LoVo (cell line): ENCODE measurements at places on chromosomes 1 and 21.

- DNase-seq = no peak
These were observed 930.5 kb downstream of the ADGRL2 start for GRCh38 chr1:82731216-82731615.

- no peak for DNase-seq
These were observed 185.0 kb downstream of the KCNK2 start for GRCh38 chr1:215267495-215267894.

- DNase-seq = no peak
These were observed 70.8 kb upstream of the KCND3 start for GRCh38 chr1:112060261-112060660.

DNA sequence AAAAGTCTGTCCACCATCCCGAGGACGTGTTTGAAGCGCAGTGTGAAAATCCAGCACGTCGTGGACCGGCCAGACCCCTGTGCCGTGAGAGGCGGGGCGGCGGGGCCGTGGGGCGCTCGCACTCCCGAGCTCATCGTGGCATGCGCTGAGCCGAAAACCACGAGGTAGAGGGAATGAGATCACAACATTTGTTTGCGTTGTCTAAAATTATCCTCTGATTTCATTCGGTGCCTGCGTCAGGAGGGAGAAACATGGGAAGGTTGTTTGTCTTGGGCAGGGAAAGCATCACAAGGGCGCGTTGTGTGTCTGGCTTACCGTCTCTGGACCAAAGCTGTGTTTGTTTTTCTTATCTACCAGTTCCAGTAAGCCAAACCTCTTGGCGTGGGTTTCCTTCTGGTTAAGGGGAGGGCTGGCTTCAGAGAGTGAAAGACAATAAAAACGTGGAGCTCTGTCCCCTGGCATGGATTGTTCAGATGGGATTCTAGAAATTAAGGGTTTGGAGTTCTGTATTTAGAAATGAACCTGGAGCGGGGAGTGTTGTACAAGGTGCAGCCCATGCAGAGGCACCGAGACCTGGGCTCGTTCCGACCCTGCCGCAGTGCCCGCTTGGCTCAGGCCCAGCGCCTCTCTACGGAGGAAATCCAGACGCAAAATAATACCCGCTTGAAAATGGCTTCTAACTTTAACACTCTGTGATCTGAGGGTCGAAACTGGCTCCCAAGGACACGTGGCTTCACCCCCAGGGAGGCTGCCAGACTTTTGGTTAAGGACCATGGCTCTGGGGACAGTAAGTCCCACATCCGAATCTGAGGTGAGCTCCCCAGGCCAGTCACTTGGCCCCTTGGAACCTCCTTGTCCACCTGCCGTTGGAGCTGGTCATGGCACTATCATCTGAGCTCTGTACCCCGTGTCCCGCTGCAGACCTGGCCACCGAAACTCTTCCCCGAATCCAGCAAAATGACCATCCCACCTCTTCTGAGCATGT lies 68.7 kb upstream of the FAM3B start:
- DNase-seq = no peak

- DNase-seq = no peak
These were observed 11.2 kb upstream of the ZNF670 start for GRCh38 chr1:247089616-247090375.

- DNase-seq = no peak
These were observed 32.3 kb downstream of the VWA5B1 start for GRCh38 chr1:20322825-20323612.

- peak; percentile 66 for DNase-seq
These were observed at the start of gene GPR137B for GRCh38 chr1:236142253-236143103. GPR137B (plus strand) TSS chr1:236142539; CDS start chr1:236142623, 84 bp downstream.

DNA sequence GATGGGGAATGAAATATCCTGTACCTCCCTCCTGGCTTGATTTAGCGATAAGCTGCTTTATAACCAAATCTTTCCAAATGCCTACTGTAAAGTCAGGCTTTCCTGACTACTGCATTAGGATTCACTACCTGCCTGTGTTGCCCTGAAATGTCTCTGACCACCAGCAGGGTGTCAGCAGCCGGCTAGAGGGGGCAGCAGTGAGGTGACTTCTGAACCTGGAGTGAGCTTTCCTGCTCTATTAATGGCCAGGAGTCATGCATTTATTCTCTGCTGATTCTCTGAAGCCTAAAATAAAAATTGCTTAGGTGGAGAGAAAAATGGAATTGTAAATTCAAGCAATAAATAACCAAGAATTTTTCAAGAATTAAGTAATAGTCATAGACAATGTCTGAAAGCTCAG lies 2.5 kb downstream of the BACE2 start:
- peak; percentile 66 for DNase-seq

DNA sequence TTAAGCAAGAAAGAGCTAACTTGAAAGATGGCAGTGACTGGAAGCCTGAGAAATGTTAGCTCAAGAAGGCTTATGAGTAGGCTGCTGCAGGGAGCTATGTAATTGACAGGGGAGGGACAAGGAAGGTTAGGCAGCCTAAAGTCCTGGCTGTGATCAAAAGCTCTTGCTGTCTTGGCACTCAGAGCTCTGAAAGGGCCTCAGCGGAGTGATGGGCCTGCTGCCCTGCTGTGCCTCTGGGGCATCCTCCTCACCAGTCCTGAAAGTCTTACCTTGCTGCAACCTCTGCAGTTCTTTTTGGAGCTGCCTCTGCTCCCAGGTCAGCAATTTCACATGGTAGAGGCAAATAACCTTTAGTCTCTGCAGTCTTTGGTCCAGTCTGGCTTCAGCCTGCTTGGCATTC lies 1.8 kb downstream of the CCDC190 start:
- DNase-seq = no peak

GRCh38 chr1:66723985-66724384 lies 28.3 kb upstream of the DYNLT5 start:
- no peak for DNase-seq

GRCh38 chr21:45454060-45454925 lies 49.3 kb downstream of the COL18A1 start:
- no peak for DNase-seq

- DNase-seq = no peak
These were observed 33.8 kb downstream of the PRSS38 start for GRCh38 chr1:227849251-227849650.

- no peak for DNase-seq
These were observed 262.9 kb downstream of the PLA2G4A start for GRCh38 chr1:187091666-187092065.

- no peak for DNase-seq
These were observed 41.8 kb downstream of the FLVCR1 start for GRCh38 chr1:212899845-212900244.

DNA sequence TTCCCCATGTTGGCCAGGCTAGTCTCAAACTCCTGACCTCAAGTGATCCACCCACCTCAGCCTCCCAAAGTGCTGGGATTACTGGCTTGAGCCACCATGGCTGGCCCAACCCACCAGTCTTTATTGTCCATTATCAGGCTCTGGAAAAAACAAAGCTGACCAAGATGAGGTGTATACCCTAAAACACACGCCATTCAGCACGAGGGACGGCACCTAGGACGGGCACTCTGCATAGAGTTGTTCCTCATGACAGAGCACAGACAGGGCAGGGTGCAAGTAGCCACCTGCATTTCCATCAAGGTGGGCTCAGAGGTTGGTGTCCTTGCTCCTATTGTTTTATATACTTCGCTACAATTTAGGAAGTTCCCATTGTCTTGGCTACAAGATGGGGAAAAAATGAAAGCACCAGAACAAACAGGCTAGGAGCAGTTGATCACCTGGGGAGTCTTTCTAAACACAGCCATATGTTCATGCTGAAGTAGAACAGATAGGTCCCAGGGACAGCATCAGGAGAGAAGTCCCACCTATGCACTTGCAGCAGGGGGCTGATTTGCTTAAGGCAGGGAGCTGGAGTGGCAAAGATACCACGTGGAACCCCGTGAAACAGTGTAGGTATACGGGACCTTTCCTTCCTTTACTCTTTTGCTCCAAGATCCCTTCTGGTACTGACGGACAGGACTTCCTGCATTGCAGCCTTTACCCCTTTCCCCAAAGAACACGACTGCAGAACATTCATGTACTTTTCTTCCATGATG lies 4.5 kb downstream of the KRTCAP2 start:
- no peak for DNase-seq

- DNase-seq = peak; percentile 76
These were observed 26.8 kb upstream of the CRNN start for GRCh38 chr1:152440635-152441471.

DNA sequence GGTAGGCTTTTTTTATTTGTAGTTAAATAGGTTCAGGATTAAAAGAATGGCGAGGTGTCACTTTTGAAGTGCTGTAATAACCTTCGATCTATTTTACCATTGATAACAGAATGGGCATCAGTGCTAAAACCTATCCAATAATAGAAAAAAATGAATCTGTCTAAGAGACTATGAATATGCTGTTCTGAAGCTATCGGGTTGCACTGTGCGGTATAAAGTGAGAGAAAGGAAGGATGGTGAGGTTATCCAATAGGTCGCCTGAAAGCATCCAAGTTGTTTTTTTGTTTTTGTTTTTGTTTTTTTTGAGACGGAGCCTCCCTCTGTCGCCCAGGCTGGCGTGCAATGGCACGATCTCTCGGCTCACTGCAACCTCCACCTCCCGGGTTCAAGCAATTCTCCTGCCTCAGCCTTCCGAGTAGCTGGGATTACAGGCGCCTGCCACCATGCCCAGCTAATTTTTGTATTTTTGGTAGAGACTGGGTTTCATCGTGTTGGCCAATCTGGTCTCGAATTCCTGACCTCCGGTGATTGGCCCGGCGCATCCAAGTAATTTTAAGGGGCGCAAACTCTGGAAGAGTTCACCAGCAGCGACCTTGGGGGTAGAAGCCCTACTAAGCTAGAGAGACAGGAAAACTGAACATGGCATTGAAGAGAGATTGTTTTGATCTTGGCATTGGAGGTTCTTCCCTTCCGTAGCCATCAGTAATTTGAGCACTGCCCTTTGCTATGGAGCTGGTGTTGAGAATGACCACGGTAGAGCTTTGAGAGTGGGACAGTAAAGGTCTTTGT lies 8.7 kb upstream of the MDM4 start:
- DNase-seq = peak; percentile 71

GRCh38 chr1:63662056-63662836 lies 69.0 kb downstream of the PGM1 start:
- DNase-seq = peak; percentile 60

- peak; percentile 83 for DNase-seq
These were observed 81.5 kb upstream of the LPGAT1 start for GRCh38 chr1:211912038-211912437.

GRCh38 chr1:162530307-162530987 lies 31.1 kb upstream of the UAP1 start:
- DNase-seq = no peak

GRCh38 chr1:153572569-153573015 lies 6.9 kb upstream of the S100A2 start:
- peak; percentile 81 for DNase-seq

- no peak for DNase-seq
These were observed 81.5 kb downstream of the SYT2 start for GRCh38 chr1:202628646-202629215.

DNA sequence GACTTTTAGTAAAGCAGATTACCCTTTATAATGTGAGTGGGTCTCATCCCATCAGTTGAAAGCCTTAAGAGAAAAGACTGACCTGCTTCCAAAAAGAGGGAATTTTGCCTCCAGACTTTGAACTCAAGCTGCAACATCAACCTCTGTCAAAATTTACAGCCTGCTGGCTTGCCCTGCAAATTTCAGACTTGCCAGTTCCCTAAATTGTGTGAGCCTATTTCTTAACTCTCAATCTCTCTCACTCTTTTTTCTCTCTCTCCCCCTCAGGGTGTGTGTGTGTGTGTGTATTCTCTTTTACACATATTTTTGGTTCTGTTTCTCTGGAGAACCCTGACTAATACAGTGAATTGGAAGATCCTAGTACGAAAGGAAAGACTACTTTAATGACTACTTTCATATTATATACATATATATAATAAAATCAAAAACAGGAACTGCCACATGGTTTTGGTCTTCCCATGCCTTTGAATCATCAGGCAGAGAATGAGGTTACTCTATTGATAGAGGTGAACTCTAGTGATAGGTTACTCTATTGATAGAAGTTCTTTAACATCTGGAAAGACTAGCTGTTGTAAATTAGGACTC lies 6.4 kb downstream of the OR2C3 start:
- no peak for DNase-seq

DNA sequence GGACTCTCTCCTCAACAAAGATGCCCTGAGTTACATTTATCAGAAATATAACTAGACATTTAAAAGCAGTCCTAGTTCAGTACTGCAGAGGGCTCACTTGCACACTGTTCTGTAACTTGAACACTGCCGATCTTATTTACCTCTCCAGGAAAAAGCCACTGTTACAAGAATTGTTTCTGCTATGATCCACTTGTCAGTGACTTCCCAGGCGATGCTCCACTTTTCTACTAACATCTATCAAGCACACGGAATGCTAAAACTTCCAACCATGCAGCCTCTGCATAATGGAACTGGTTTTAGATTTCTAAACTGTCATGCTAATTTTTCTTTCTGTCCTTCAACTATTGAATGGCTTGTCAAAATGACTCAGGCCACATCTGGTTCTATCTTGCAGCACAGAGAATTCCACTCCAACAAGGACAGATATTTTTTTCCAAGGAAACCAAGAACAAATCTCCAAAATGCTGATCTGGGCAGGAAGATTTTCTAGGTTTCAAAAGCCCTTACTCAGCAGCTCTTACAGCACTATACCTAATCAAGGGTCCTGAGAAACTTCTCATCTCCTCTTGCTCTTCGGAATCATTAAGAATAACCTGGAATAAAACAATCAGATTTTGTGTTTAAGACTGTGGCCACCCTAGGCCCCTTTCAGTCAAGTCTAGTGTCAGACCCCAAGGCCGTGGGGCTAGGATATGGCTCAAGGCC lies 9.9 kb downstream of the SEC16B start:
- DNase-seq = peak; percentile 8

- no peak for DNase-seq
These were observed 46.2 kb downstream of the COLGALT2 start for GRCh38 chr1:183991348-183991747.

DNA sequence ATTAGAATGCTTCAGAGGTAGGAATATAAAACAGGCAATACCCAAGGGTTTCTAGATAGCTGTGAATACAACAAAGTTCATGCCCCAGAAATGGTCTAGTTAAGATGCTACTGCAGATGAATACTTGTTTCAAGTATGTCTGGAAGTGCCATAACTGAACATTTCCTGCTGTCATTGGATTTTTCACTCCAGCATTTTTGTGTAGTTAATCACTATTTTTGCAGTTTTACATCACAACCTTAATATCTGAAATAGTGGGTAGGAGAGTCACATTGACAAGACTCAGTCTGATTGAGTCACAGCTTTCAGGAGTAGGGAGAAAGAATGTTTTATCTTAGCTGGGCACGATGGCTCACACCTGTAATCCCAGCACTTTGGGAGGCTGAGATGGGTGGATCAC lies 126.4 kb upstream of the C1orf21 start:
- DNase-seq = no peak

GRCh38 chr1:36161641-36162531 lies 5.9 kb downstream of the MAP7D1 start:
- no peak for DNase-seq
